ENCODE measurements at places on chromosomes 3 and 15.

DNA sequence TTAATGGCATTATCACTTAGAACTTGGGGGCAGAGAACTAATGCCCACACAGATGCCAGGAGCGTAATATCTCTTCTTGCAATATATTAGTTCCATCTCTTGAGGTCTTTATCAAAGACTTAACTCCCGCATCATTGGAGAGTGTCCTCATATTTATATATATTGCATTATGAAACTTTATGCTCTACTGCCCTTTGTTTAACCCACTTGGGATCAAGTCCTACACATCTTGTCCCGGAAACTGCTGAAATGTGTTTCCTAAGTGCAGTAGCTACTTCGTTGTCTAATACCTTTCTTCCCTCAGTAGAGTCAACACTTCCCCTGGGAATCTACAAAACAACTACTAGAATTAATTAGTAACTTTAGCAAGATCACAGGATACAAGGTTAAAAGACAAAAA, 1029.2 kb downstream of the OTOL1 start:
- no peak for DNase-seq

DNA sequence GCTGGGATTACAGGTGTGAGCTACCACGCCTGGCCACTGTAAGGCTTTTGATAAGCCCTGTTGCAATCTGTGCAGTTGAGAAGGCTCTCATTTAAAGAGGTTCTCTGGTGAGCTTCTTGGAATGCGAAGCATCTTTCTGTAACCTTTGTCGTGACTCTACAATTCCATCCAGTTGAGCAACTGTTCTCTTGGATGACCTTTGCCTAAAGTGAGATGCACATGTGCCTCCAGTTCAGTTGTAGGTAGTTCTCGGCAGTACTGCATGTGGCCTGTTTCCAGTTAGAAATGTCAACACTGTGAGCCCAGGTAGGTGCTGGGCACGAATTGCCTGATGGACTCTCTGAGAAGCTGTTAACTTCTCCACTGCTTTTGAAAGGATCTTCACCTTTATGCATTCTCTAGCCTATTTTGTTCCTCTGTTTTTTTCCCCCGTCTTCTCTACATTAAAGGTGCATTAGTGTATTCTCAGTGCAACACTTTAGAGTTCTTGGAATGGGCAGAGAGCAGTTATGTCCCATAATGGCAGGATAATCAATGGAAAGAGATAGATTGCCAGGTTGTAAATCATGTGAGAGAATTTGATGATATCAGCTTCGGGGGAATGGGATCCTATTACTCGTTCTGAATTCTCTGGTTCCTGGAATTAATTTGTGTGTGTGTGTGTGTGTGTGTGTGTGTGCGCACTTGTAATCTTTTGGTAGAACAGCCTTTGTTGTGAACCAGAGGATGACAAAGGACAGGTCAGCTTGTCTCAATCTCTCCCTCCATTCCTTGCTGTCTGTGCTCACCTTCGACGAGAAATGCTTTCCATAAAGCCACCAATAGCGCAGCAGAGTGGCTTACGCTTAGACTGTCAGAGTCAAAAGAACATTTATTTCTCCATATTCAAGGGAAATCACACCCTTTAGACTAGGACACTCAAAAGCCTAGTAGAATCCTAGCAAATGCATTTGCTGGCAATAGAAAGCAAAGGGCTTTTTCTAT, 51.1 kb downstream of the PTPRG start:
- no peak for DNase-seq

DNA sequence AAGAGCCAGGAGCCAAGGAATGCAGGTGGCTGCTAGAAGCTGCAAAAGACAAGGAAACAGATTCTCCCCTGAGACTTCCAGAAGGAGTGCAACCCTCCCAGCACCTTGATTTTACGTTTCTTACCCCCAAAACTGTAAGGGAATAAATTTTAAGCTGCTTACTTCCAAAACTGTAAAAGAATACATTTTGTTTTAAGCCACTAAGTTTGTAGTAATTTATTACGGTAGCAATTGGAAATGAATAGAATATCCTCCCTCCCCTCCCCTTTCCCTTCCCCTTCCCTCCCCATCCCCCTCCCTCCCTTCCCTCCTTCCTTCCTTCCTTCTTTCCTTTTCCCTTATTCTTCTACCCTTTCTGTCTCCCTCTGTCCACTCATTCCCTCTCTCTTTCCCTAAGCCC, 203.7 kb upstream of the CFAP20DC start:
- no peak for DNase-seq

GRCh38 chr3:124824286-124824915, 62.8 kb downstream of the ITGB5 start:
- DNase-seq, result no peak

- no peak for DNase-seq
Measured at GRCh38 chr3:101868534-101869464, 19.5 kb downstream of the NFKBIZ start.

- no peak for DNase-seq
Measured at GRCh38 chr3:128320551-128321340, 145.9 kb downstream of the DNAJB8 start.

DNA sequence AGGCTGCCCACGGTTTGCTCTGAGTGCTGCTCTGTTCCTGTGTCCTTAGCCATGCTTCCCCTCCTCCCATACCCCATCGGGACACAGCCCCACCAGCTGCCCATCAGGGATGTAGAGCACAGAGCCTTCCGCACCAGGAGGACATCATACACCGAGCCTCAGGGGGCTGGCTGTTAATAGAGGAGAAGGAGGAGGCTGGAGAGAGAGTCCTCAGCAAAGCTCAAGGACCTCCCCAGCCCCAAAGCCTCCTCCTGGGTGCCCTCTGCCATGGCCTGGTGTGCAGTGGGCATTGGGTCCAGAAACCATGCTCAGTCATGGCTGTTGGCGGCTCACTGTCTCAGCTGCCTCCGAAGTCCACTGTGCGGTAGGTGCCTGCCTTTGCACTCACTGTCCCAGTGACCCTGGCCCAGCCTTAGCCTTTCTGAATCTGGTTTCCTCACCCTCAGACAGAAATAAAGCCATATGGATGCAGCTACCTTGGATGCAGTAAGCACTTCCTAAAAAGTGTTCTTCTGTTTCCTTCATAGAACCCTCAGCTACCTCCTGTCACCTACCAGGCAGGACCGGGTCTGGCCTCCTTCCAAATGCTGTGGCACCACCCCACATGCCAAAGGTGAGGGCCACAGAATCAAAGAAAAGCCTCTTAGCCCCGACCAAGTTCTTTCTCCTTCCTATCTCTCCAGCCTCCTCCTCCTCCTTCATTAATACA, 53.9 kb downstream of the ACAD9 start:
- DNase-seq, result no peak

GRCh38 chr3:194142156-194142910, 6.4 kb downstream of the HES1 start:
- no peak for DNase-seq

DNA sequence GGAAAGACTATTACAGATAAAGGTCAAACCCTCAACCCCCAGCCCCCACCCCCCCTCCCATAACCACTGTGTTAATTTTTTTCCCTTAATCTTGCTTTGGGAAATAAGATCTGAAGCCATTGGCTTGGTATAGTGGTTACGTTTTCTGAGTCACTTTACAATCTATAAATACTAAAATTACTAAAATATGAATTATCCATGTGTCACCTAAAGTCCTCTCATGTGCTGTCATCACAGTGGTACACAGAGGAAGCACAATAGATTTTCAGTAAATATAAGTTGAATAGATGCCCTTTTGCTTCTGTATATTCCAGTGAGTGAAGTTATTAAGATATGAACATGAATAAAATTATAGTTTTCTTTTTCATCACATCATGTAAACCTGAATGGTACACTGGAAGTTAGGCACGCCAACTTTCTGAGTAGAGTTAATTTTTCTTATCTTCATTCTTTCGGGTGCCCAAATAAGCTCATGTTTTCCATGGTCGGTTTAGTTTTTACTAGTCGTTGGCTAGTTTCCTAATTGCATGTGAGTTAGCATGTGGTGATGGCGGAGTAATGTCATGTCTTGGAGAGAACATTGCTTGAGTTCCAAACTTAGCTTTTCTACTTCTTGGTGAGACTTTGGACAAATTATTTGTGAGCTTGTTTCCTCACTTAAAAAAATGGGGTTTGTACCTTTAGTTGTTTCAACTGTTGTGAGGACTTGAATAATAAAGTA, 11.5 kb downstream of the PPP4R2 start:
- DNase-seq, result no peak

- no peak for DNase-seq
Measured at GRCh38 chr3:34106879-34107278, 308.4 kb downstream of the PDCD6IP start.

GRCh38 chr3:57110214-57110613, 49.8 kb downstream of the SPATA12 start:
- no peak for DNase-seq

DNA sequence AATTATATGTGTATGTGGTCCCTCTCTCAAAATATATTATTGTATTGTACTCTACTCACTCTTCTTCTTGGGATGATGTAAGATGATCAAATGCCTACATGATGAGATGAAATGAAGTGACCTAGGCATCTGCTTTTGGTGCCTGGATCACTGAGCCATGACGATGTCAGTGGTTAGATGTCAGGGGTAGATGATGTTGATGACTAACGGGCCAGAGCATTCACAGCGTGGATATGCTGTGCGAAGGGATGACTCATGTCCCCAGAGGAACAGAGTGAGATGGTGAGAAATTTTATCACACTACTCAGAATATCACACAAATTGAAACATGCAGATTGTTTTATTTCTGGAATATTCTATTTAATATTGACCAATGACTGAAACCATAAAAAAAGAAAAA, 233.9 kb upstream of the CADM2 start:
- DNase-seq, result no peak

GRCh38 chr3:12656193-12656592, 7.7 kb downstream of the RAF1 start:
- DNase-seq, result no peak

DNA sequence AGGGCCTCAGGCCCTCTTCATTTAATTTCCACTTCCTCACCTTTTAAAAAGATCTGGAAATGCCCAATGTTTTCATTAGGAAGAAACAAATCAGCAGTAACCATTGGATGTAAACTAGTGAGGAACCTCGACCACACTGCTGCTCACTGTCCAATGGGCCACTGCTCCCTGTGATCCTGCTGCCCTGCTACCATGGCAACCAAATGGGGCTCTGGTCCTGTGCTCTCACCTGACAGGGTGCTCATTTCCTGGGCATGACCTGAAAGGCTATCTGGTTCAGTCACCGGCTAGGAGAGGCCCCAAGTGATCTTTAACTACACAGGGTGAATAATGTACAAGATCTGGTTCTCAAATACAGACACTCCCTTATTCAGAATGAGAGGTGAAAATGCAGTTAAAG, 54.6 kb downstream of the ARHGEF3 start:
- no peak for DNase-seq

- DNase-seq, result peak; percentile 30
Measured at GRCh38 chr3:36969540-36970432, 23.1 kb downstream of the EPM2AIP1 start.

GRCh38 chr3:187000711-187001151, 70.4 kb downstream of the ST6GAL1 start:
- no peak for DNase-seq

- no peak for DNase-seq
Measured at GRCh38 chr15:36294359-36294758, 285.1 kb upstream of the CDIN1 start.

DNA sequence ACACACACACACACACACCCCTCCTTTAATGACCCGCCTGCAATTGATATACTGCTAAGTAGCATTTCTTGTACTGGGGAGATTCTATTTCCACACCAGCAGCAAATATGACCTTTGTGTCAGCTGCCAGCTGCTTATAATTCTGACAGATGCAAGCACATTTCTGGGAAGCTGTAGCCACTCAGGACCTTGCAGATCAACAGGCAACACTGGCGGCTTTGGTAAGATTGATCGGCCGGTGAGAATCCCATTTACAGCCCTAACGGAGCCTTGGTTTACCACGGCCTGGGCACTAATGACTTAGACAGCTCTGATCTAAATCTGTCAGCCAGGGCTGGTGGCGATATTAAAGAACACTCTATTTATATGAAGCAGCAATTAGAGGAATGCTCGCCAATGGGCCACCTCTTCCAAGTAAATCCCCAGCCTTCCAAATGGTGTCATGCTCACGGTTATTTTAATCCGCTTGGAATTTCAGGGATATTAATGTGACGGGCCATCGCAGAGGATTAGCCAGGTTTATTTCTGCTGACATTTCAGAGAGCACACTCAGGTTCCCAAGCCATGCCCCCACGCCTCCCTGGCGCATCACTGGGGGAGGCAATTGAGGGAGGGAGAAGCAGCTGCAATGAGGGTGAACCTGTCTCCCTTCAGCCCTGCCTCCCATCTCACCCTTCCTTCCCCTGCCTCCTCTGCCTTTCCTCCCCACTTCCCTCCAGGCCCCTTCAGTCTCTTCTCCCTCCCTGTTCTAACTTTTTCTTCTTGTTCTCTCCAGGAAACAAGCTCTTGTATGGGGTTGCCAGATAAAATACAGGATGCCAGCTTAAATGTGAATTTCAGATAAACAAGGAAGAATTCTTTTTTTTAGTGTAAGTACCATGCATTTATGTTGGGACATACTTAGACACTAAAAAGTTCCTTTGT, 287.0 kb downstream of the TLE3 start:
- no peak for DNase-seq

- no peak for DNase-seq
Measured at GRCh38 chr3:13474776-13475303, 5.3 kb upstream of the HDAC11 start.

DNA sequence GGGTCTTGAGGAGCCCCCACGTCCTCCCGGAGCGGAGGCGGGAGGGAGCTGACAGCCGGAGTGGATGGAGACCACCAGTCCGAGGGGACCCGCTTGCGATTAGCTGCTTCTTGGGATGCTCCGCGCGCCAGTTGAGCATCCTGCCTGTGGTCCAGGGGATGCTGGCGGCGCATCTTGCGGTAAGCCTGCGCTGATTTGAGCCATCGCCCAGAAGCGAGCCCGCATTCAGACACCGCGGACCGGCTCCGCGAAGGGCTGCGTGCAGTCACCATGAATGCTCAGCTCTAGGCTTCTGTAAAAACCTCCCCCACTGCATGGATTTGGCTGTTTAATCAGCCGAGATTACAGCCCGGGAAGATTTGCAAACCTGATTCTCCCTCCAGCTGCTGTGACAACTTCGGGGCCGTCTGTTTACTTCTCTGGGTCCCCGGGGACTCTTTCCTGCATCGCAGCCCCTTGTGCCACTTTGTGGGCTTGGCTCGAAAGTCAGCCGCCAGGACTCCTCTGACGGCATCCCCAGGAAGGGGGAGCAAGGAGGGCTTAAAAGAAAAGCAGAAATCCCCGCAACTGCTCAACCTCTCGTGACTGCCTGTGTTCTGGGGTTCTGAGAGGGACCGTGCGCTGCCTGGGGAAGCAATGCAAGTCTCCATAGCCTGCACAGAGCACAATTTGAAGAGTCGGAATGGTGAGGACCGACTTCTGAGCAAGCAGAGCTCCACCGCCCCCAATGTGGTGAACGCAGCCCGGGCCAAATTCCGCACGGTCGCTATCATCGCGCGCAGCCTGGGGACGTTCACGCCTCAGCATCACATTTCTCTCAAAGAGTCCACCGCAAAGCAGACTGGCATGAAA, 171.1 kb downstream of the KCNAB1 start:
- DNase-seq, result no peak

- no peak for DNase-seq
Measured at GRCh38 chr3:108324177-108324576, 27.8 kb downstream of the HHLA2 start.

GRCh38 chr3:142057331-142057725, 92.0 kb downstream of the TFDP2 start:
- DNase-seq, result no peak
